ENCODE measurements at places on chromosomes 16 and 17.

GRCh38 chr17:57407287-57408070 lies 151.2 kb downstream of the MSI2 start:
- DNase-seq: peak; percentile 98

DNA sequence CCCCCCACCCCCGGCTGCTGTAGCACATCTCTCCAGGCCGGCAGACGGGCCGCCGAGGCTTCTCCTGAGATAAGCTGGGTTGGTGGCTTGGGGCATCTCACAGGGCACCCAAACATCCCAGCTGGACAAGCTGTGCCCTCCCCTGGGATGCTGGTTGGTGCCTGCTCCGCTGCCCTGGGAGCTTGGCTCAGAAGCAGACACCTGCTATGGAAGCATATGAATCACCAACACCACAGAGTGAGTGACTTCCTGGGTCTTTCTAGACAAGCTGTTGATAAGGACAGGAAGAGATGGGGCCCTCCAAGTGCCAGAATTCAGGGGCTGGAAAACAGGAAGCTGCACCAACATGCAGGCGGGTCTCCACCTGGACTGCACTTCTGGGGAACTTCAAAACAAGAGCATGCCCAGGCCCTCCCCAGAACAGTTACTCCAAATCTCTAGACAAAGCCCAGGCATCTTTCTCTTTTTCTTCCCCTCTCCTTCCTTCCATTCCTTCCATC lies 13.7 kb downstream of the C16orf95 start:
- DNase-seq: no peak

GRCh38 chr17:29495011-29495410 lies 71.8 kb downstream of the ABHD15 start:
- DNase-seq: no peak

GRCh38 chr17:69228018-69228417 lies 606 bp downstream of the ABCA10 start:
- no peak for DNase-seq

DNA sequence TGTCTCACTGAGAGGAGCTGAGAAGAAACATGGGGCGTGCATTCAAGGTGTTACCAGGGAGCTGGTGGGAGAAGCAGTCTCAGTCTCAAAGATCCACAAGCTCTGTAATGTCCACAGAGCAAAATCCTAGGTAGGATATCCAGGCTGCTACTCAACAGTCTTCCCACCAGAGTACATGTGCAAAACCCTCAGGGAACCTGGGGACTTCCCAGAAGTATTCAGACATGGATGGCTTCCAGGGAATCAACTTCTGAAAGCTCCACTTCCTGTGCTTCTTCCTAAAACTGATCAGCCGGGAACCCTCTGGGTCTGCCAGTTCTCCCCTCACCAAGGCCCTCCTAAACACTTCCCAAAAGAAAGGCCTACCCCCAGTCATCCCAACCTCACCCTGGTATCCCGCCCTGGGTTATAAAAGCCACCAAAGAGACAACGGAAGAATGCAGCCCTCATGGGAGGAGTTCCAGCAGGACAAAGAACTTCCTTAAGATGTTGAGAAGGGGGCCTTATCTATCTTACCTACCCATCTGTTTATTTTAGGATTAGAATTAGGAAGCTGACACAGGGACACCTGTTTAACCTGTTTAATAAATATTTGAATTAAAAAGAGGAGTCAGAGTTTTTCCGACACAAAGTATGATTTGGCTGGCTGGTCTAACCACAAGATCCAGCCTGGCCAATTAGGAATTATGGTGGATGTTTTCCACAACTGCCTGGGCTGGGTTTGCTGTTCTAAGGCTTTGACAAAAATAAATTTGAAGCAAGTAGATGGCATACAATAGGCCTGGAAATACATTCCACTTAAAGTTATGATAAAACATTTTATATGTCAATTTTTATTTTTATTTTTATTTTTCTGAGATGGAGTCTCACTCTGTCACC lies 37.0 kb downstream of the CUEDC1 start:
- DNase-seq: no peak

DNA sequence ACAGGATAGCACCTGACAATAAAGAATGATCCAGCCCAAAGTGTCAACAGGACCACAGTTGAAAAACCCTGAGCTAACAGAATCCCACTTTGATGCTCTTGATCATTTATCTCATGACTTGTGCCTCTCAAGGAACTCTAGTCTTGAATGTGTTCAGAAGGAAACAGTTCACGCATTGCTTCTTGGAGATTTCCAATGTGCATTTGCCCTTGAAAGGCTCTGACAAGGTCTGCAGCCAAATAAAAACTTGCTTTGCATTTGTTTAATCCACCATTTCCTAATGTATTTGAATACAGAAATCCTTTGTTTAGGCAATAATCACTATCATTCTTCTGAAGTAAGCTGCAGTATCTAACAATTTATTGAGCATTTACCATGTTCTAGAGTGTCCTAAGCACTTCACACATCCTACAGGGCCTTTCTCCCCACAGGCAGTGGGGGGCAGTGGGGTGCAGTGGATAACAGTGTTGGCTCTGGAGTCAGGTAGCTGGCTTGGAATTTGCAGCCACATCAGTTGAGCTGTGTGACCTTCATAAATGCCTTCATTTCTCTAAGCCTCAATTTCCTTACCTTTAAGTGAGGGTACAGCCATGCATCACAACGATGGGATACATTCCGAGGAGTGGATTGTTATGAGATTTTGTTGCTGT lies 239.7 kb downstream of the XYLT1 start:
- no peak for DNase-seq

- DNase-seq: no peak
Measured at GRCh38 chr17:10106067-10106466, 92.3 kb downstream of the GAS7 start.

- peak; percentile 44 for DNase-seq
Measured at GRCh38 chr17:57349541-57350247, 93.4 kb downstream of the MSI2 start.

GRCh38 chr16:82197540-82198240 lies 27.7 kb upstream of the MPHOSPH6 start:
- DNase-seq: no peak

GRCh38 chr17:350706-351448 lies 1.7 kb downstream of the RPH3AL start:
- no peak for DNase-seq

DNA sequence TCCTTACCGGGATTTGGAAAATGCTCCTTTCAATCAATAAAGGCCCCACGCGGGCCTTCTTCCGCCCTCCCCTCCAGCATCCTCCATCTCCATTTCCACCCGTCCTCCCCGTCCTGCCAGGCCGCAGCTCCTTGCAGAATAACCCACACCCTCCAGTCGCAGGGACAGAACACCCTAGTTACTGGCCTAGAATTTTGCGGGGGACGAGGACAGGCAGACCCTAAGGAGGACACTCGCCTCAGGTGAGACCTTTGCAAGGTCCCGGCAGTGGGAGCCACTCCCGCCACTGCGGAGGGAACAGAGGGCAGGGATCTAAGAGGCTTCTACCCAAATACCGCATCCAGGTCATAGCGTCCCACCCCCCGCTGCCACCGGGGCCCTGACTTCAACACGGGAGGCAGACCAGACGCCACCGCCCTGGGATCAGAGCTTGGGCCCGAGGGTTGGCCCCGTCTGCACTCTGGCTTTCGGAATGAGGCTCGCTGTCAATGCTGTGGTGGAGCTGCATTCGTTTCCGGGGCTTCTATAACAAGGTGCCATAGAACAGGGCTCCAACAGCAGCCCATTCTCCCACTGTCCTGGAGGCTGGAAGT lies 26.8 kb downstream of the SLC25A10 start:
- no peak for DNase-seq

- no peak for DNase-seq
Measured at GRCh38 chr17:77359236-77359635, 218.5 kb downstream of the SEC14L1 start.

DNA sequence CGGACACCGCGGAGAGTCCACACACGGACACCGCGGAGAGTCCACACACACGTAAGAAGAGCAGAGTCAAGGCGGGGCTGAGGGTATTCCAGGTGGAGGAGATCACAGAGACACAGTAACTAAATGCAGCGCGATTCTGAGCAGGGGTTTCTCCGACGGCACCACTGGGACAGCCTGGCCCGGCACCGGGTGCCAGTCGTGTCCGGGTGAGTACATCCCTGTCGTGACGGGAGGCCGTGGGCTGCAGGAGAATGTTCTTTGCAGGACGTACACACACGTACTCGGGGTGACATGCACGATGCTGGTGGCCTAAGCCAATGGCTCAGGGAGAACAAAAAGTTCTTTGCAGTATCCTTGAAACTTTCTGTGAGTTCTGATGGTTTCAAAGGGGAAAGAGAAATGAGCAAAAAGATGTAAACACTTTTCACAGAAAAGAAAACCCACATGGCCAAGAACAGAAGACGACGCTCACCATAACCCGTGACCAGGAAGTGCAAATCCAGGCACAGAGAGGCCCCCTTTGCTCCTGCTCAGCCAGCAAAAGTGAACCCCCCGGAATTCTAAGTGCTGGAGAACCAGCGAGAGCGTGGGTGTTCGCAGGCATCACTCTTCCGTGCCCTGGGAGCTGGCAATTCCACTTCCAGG lies 53.7 kb upstream of the METRNL start:
- DNase-seq: no peak

DNA sequence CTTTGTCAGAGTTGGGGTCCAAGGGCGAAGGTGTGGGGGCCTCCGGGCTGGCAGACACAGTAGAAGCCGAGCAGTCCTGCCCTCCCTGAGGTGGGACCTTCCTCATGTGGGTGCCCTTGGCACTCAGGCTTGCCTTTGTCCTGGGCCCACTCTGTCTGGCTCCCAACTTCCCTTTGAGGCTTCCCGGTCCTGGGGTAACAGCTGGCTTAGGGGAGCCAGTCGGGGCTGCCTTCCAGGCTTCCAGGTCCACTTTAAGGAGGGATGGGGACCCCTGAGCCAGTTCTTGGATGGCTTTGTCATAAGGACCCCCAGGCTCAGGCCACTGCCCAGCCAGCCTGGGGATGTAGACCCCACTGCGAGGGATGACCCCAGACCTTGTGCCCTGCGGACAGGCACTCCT lies 7.8 kb downstream of the GAS2L2 start:
- no peak for DNase-seq

DNA sequence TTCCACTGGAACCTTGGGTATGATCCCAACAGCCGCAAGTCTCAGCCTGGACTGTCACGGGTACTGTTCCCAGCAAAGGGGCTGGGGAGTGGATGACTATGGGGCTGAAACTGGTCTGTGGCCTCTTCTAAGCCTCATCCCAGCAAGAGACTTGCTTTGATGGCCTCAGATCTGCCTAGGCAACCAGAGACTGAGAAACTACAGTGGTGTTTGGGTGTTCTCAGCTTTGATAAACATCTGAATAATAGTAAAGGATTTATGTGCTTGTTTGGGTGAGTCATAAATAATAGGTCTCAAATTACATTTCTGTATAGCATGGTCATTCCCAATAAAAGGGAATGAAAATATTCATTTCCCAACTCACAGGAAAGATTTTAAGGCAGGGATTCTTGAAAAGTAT lies 30.2 kb upstream of the ULK2 start:
- no peak for DNase-seq

DNA sequence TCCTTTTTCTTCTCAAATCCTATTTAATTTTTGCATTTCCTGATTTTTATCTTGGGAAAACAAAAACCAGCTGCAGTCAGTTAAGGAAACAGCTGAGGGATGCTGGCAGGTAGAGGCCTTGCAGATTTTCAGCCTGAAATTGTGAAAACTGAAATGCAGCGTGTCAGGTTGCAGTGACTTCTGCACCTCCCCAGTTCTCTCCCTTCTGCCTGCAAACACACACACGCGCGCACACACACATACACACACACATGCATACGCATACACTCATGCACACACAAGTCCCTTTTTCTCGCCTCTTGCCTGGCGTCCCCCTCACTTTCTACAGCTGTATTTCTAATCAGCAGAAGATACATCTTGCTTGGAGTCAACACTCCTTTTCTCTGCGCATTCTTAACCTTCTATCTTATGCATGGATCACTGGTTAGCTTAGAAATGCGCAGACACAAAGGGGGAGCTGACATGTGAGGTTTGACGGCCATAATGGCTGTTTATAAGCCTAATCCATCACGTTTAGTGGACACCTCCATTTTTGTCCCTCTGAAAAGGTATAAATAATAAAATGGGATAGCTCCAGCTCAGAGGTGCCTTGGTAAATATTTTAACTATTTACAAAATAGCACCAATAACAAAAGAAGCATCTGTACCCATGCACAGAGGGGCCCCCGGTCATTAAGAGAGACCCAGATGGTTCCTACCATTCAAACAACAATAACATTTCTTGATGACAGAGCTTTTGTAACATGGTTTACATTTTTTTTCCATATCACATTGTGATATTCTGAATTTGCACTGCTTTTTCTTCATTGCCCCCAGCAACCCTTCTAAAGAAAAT lies 392.1 kb upstream of the SALL1 start:
- DNase-seq: no peak

GRCh38 chr16:84916850-84917249 lies 94.5 kb downstream of the ZDHHC7 start:
- DNase-seq: no peak

GRCh38 chr16:82639666-82640336 lies 13.0 kb downstream of the CDH13 start:
- peak; percentile 76 for DNase-seq

GRCh38 chr16:29991571-29991904 lies 3.9 kb downstream of the HIRIP3 start:
- no peak for DNase-seq

GRCh38 chr16:69193855-69194254 lies 6.9 kb downstream of the SNTB2 start:
- DNase-seq: no peak

DNA sequence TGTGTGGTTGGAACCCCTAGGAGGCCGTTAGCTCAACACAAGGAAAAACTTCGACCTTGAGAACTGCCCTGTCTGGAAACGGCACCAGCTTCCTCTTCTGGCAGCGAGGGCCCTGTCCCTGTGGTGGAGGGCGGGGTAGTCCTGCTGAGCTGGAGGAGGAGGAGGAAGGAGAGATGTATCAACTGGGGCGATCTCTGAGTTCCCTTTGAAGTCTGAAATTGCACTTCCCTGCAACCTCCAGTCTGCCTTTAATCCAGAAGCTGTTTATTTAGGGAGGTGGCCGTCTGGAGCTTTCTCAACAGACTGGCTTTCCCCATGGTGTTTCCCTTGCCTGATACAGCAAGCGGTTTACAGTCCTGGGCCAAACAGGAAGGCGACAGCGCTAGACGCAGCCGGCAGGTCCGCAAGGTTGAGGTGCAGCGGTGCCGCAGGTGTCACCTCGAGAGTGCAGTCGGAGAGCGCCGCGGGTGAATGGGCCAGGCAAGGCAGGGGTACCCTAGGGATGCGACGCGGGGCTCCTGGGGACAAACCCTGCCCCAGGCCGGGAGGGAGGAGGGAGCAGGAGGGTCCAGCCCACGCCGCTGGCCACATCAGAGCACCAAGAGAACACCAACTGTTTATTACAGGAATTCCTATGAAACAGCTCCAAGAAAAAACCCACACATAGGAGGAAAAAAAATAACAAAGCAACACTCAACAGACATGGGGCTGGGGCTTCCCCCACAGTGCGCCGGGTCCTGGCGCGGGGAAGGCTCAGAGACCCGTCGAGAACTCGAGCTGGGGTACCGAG lies 11.4 kb upstream of the MRPS23 start:
- DNase-seq: no peak

Data from NCI-H510A treated with DMSO at 0.1 percent for 48 hours (cell line).